Stimulated activated CD4-positive, alpha-beta T cell treated with anti-CD3 and anti-CD28 coated beads, Interleukin-12 subunit alpha, Interleukin-12 subunit beta, amount 100 ng/mL, for 4 hours (primary cell): ENCODE measurements at places on chromosomes 5 and 9.

GRCh38 chr9:20624201-20625002, 2.1 kb upstream of the MLLT3 start:
- peak; percentile 21 for DNase-seq

DNA sequence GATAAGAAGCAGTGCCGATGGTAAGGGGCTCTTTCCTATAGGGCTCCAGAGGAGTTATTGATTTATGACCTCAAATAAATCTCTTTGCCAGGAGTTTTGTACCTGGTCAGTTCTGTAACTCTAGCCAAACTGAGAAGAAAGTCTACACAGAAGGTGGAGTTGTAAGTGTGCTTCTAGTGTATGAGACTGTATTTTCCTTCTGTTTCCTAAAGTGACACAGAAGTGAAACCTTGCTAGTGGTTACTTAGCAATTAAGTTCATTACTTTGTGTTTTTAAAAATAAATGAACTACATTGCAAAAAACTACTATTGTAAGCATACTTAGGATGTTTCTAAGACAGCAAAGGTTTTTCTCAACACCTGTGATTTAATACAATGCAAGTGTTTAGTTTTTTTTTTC, 48.7 kb upstream of the ACTBL2 start:
- no peak for DNase-seq

DNA sequence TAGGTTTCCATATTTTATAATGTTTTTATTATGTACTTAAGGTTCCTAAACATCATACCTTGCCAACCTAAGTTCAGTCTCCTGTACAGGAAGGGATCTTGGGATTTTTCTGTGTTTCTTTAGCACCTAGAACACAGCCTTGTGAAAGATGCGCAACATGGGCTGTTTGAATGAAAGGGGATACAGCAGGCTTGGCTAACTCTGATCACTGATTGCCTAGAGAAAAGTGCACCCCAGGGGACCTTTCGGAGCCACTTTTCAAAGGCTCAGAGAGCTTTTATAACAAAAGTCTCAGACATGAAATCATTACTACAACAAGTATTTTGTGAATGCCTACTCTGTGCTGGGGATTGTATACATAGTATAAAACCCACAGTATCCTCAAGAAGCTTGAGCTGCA, 261.6 kb downstream of the BNC2 start:
- no peak for DNase-seq

GRCh38 chr9:88984543-88984883, 6.8 kb upstream of the S1PR3 start:
- no peak for DNase-seq

DNA sequence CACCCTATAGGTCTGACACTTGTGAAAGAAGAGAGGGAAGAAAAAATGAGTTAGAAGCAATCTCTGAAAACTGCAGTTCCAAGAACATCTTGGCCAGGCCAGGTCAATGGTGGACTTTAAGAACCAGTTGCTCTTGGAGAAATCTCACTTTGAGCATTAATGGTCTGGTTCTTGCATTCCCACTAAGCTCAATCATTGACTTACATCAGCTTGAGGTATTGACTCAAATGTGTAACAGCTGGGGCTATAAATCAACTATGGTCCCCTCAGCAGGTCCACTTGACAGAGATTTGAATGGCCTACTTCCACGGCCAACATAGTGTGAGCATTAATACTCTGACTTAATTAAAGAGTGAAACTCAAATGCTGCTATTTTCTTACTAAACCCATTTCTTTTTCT, 357.8 kb upstream of the RGMB start:
- no peak for DNase-seq

DNA sequence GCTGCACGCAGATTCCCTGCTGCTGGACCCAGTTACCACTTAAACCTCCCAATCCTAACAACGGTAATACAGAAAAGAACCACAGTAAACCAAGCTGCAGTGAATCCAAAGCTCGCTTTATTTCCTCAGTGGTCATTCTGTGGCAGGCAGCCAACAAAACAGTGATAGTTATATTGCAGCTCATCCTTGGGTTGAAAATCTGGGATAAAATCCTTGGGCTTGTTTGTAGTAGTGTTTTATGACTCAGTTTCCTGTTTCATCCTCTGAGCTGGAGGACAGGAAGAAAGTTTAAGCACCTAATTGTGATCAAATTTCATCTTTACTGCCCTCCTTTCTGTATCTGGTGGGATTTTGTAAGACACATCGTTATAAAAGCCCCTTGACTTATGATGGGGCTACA, 31.4 kb downstream of the HMGCR start:
- no peak for DNase-seq

- no peak for DNase-seq
Measured at GRCh38 chr9:125915606-125916005, 168.4 kb downstream of the PBX3 start.

DNA sequence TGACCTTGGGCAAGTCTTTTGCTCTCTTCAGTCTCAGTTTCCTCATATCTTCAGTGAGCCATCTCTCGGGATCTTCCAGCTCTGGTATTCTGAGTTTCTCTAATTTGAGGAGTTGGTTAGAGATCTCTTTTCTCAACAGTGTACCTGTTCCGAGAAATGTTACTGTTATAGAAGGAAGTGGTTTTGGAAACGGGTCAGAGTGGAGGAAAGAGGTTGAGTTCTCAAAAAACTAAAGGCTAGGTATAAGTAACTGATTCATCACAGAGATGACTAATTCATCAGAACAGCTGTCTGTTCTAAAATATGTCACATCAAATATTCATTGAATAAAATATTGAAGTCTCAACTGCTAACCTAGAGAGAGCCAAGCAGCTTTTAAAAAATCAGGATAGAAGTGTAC, 106.6 kb downstream of the PALM2AKAP2 start:
- no peak for DNase-seq

DNA sequence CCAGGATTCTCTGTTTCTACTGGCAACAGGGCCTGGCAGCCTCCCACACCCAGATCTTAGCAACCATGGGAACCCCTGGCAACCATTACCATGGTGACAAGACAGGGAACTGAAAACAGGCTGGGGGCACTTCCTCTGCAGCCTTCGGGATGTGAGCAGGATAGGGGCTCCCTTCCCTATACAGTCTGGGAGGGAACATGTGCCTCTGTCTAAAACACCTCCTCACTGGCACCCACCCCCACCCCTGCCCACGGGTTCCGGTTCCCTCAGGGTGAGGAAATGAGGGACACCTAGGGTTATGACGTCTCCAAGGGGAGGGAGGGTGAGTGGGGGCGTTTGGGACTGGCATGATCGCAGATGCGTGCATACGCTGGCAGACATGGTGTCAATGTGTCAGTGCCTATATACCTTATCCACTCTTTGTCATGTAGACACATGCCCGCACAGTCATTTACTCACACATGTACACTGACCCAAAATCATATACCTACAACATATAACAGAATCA, 3.0 kb upstream of the DNAJB5 start:
- peak; percentile 43 for DNase-seq

GRCh38 chr9:86507212-86507630, 153.0 kb upstream of the TUT7 start:
- DNase-seq, result no peak

- no peak for DNase-seq
Measured at GRCh38 chr9:86052556-86053468, 46.5 kb downstream of the GOLM1 start.

DNA sequence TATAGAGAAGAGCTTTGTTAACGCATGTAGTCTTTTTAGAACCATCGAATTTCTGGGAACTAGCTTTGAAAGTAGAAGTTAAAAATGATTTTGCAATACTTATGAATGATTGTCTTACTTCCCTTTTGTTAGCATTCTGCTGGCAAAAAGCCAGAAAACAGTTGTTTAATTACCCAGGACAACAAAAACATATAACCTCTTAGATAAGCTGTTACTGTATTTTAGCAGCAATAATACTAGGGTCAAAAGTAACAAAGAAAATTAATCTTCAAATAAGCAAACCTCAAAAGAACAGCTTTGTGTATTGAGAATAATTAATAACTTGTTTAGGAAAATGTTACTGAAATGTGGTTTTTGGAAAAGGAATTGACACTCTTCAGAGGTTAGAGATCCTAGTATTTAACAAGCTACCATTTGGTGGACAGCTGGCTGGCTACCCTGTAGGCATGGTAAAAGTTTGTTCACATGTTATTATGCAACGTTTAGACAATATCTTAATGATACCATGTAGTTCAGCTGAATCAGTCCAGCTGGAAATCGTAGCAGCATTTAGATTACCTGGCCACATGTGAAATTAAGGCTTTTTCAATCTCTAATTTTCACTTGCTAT, 3.8 kb downstream of the FGF10 start:
- no peak for DNase-seq

DNA sequence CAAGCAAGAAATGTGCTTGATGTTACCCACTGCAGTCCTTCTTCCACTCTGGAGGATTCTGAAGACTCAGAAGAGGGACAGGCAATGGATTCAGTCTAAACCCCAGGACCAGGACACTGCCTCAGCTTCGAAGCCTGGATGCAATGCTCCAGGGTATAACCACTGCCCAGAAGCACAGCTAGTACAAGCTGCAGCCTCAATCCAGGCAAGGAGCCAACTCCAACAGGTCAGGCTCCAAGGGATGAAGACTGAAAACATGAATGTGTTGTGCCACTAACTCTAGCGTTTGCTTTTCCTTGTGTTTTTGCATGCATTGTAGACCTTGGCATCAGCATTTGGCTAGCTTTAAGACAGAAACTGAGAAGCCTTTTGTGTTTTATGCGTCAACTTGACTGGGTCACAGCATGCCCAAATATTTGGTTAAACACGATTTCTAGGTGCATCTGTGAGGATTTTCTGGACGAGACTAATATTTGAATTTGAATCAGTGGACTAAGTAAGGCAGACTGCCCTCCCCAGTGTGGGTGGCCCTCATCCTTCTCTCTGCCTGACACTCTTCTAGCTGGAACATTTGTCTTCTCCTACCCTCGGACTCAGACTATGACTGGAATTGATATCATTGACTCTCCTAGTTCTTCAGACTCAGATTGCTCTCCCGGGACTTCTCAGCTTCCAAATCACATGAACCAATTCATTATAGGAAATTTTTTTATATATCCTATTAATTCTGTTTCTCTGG, 20.5 kb upstream of the GPX3 start:
- no peak for DNase-seq

- DNase-seq, result no peak
Measured at GRCh38 chr5:125837866-125838265, 585.3 kb upstream of the GRAMD2B start.

GRCh38 chr9:26415528-26415927, 477.1 kb downstream of the CAAP1 start:
- no peak for DNase-seq

GRCh38 chr5:6731465-6732237, 18.4 kb downstream of the TENT4A start:
- DNase-seq, result no peak

- no peak for DNase-seq
Measured at GRCh38 chr9:114820776-114821501, 15.1 kb upstream of the TNFSF15 start.

GRCh38 chr9:77511525-77511924, 136.6 kb downstream of the GNA14 start:
- no peak for DNase-seq

- DNase-seq, result no peak
Measured at GRCh38 chr9:95498641-95499040, 18.1 kb downstream of the PTCH1 start.

- DNase-seq, result no peak
Measured at GRCh38 chr5:43363445-43364152, 48.6 kb downstream of the CCL28 start.

GRCh38 chr9:96135076-96135752, 166.8 kb downstream of the HSD17B3 start:
- DNase-seq, result no peak

GRCh38 chr5:79183617-79184016, 52.3 kb upstream of the JMY start:
- no peak for DNase-seq

- DNase-seq, result no peak
Measured at GRCh38 chr5:153358315-153358976, 132.0 kb upstream of the GRIA1 start.

DNA sequence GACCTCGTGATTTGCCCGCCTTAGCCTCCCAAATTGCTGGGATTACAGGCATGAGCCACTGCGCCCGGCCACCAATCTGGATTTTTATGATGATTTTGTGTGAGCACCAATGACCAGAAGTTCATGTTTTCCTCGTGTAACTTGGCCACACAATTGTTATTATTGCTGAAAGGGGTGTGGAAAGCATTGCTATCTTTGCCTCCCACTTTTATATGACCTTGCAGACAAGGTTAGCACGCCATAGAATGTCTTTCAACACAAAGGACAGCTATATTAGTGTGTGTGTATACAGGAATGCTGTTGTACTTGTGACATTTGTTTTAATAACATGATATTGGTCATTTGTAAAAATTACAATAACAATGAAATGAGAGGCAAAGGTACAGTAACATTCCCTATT, 155.0 kb upstream of the ERCC6L2 start:
- DNase-seq, result no peak

- DNase-seq, result no peak
Measured at GRCh38 chr5:87588316-87588715, 175.6 kb upstream of the CCNH start.

DNA sequence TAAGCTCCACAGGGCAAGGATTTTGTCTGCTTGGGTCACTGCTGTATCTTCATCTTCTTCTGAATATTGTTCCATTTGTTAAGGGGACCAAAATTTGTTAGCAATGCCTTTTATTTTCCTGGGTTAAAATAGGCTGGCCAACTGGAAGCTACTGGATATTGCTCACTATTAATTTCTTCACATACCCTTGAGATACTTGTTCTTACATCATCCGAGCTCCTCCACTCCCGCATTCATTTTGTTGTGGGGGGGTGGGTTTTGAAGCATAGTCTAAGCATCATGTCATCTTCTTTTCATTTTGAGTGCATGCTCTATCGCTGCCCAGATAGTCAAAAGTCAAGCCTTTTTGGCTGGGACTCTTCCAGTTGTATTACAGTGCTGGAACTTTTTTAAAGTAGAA, 42.5 kb upstream of the PIK3R1 start:
- no peak for DNase-seq

DNA sequence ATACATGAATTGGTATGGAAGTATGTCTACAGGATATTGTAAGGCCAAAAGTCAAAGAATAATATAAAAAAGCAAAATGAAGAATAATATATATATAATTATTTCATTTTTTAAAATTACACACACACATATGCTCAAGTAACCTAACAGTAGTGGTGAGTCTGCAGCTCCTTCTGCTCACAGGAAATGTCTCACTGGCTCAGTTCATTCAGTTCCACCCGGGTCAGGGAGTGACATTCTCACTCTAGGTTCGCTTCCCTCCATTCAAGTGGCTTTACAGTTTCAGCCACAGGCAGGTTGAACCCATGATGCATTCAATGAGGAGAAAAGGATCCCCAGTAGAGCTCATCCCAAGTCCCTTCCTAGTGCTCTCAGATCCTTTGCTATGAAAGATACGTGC, 90.8 kb downstream of the SUSD1 start:
- no peak for DNase-seq
